Hypothalamus (tissue), 51 donors: ENCODE measurements at places on chromosomes 4 and X.

DNA sequence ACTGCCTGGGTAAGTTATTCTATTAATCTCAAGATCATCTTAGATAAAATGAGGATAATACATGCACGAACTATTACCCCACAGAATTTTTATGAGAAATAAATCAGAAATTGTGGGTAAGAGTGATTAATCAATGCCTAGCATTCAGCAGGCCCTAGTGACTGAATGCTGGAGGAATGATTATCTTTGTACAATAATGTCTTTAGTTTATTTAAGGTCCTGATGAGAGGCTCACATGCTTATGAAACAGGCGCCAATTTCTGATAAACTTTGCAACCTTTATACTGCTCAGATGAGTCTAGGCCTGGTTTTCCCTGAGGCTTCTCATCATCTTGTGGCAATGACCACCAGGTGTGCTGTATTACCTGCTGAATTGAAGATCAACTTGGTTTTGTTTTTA is 27.8 kb upstream of the BMP2K start:
- DNase-seq = no peak

GRCh38 chrX:57906790-57907189 is 3.5 kb downstream of the ZXDA start:
- DNase-seq = no peak

DNA sequence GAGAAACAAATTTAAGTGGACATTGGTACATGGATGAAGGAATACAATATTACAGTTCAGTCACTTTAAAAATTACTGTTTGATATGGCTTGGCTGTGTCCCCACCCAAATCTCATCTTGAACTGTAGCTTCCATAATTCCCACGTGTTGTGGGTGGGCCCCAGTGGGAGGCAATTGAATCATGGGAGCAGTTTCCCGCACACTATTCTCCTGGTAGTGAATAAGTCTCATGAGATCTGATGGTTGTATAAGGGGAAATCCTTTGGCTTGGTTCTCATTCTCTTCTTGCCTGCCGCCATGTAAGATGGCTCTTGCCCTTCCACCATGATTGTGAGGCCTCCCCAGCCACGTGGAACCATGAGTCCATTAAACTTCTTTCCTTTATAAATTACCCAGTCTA is 804.2 kb upstream of the FRG1 start:
- no peak for DNase-seq

DNA sequence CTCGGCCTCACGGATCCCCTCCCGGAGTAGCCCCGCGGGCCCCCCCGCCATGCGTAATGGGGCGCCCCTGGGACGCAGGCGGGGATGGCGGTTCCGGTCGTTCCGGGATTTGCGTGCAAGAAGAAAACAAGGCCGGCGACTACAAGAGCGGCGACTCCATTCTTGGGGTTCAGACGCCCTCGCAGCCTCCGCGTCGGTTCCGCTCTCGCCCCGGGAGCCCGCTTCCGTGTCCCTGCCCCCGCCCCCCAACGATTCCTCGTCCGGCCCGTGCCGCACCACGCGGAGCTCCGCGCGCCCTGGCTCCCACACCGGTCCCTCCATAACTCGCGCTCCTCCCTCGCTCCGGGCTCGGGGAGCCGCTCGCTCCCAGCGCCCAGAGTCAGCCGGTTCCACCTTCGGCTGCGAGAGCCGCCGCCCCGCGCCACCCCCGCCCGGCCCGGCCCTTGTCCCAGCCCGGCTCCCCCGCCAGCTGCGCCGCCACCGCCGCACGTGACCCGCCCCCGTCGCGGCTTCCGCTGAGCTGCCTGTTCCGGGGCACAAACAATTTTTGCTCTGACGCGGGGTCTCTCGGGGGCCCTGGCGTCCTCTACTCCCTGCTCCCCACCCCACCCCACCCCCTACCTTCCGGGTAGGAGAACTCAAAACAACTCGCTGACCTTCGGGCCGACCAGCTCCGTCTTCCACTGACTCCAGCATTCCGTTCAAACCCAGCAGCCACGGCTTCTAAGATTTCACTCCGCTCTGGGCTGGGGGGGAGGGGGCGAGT is 78.8 kb upstream of the BCOR start:
- DNase-seq = peak; percentile 24

DNA sequence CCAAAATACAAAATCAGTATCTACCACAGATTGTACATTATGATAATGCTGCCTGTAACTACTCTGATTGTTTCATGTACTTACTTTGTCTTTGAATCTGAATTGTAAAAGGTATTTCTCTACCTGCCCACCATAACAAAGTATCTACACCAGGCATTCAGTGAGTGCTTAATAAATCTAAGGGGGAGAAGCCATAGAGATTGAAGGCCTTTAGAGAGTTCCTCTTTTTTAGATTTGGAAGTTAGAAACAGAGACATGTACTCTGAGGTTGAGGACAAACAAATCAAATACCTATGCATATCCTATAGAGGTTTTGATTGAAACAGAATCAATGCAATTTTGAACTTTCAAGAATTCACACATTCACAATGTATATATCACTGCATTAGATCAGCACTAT is 42.7 kb downstream of the SAT1 start:
- no peak for DNase-seq

DNA sequence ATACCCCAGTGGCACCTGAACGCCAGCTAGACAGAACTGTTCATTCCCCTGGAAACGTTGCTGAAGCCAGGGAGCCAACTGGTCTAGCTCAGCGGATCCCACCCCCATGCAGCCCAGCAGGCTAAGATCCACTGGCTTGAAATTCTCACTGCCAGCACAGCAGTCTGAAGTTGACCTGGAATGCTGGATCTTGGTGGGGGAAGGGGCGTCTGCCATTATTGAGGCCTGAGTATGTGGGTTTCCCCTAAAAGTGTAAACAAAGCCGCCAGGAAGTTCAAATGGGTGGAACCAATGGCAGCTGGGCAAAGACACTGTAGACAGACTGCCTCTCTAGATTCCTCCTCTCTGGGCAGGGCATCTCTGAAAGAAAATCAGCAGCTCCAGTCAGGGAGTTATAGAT is 213.0 kb downstream of the NKX6-1 start:
- DNase-seq = no peak
